ENCODE measurements at places on chromosomes 12 and 14.

DNA sequence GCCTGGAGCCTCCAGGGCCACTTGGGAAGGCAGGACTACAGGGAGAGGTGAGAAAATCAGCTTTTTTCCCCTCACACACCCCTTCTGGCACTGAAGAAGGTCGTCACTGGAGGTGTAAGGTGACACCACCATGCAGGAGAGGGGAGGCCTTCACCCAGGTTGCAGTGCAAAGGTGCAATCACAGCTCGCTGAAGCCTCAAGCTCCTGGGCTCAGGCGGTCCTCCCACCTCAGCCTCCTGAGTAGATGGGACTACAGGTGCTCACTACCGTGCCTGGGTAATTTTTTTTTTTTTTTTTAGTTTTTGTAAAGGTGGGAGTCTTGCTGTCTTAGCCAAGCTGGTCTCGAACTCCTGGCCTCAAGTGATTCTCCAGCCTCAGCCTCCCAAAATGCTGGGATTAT, 93.6 kb downstream of the TNFAIP2 start:
- DNase-seq = no peak

GRCh38 chr12:116528065-116528464, 31.1 kb upstream of the MAP1LC3B2 start:
- DNase-seq = no peak

DNA sequence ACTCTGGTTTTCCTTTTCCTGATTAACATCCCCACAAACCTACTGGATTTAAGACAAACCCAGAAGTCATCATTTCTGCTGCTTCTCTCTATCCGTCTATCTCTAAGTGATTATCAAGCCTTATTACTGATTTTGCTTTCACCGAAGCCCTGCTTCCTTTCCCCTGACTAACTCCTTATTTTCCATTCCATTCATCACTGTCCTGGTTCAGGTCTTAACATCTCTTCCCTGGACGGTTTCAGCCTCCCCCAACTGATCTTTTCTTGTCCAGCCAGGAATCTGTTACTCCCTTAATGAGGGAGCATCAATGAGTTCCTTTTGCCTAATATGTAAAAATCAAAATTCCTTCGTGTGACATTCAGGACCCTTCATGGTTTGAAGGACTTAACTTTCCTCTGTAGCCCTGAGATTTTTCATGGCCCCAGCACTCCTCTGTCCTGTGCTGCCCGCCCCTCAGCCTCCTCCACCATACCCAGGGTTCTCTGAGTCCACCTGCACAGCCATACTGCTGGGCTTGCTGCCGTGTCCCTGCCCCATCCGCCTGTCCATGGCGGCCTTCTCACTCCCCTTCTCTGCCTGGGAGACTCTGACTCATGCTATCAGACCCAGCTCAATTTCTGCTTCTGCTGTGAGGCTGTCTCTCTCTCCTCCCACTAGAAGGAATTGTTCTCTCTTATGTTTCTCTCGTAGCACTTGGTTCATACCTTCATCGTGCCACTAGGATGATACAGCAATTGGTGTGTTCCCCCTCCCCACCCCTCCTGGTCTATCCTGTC, 167.8 kb upstream of the HIF1A start:
- DNase-seq = no peak

DNA sequence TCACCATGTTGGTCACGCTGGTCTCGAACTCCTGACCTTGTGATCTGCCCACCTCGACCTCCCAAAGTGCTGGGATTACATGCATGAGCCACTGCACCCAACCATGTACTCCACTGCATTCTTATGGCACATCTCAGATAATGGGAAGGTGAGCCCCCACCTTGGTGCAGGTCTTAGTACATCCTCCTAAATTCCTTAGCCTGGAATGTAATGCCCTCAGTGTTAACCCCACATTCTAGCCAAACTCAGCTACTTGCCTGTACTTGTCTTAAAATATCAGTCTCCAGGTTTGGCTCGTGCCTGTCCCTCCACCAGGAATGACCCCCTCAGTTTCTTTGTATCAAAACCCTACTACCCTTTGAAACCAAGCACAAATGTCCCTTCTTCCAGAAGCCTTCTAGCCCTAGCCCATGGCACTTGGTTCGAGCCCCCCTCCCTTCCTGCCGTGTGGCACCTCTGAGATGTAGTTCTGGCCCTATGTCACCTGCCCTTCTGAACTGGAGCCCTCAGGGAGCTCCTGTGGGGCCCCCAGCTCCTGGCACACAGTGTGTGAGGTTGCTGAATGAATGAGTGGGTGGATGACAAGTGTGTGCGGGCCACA, 8.4 kb downstream of the KCNH3 start:
- no peak for DNase-seq

DNA sequence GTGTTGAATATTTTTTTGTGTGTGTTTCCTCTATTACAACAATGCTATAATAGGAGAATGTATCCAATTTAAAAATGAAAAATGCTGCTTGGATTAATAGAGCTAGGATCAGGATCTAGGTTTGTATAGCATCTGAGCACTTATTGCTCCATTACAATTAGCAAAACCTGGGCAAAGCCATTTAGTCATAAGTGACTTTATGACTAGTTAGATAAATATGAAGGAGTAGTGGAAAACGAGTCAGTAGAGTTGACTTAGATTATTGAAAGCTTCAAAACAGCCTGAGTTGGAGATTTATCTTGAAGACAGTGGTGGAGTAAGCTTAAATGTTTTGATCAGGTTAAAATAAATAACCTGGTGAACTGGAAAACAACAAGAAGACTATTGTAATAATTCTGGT, 2.8 kb downstream of the MED21 start:
- DNase-seq = no peak

GRCh38 chr14:68676511-68676943, 116.3 kb downstream of the ZFP36L1 start:
- no peak for DNase-seq

DNA sequence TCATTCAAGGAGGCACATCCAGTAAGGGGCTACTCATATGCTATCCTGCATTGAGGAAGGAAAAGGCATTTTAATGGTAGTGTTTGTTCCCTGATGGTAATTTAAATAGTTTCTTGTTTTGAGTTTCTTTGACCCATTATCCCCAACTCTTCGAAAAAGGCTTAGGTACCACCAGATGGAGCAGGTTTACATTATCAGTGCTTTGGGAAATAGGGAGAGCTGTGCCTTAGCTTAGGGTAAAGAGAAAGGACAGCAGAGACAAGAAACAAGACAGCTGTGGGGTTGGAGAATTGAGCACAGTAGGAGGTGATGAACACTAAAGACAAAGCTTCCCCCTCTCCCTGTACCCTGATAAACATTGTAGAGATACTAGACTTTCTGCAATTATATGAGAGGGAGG, 29.1 kb upstream of the HELB start:
- no peak for DNase-seq

DNA sequence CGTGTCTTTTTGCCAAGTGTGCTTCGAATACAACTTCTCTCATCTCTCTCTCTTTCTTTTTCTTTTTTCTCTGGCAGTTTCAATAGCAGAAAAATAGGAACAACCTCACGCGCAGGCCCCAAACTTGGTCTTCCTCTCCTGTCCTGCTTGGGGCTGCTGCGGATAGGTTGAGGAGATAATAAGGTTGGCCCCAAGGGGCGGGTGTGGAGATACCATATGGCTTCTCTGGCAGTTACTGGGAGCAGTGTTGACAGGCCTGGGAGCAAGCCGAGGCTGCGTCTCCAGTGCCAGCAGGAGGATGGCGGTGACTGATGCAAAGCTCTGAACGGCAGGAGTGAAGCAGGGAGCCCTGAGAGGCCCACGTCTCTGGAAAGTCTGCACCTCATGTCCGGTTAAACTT, 89.5 kb upstream of the MANSC4 start:
- no peak for DNase-seq

- DNase-seq = no peak
Observed at GRCh38 chr14:95877633-95878032, 1.0 kb downstream of the TUNAR start.

- DNase-seq = no peak
Observed at GRCh38 chr12:4193821-4194220, 79.7 kb upstream of the CCND2 start.

GRCh38 chr12:109494348-109494881, 17.0 kb downstream of the UBE3B start:
- no peak for DNase-seq

GRCh38 chr14:22892488-22892887, 9.5 kb downstream of the REM2 start:
- DNase-seq = no peak

DNA sequence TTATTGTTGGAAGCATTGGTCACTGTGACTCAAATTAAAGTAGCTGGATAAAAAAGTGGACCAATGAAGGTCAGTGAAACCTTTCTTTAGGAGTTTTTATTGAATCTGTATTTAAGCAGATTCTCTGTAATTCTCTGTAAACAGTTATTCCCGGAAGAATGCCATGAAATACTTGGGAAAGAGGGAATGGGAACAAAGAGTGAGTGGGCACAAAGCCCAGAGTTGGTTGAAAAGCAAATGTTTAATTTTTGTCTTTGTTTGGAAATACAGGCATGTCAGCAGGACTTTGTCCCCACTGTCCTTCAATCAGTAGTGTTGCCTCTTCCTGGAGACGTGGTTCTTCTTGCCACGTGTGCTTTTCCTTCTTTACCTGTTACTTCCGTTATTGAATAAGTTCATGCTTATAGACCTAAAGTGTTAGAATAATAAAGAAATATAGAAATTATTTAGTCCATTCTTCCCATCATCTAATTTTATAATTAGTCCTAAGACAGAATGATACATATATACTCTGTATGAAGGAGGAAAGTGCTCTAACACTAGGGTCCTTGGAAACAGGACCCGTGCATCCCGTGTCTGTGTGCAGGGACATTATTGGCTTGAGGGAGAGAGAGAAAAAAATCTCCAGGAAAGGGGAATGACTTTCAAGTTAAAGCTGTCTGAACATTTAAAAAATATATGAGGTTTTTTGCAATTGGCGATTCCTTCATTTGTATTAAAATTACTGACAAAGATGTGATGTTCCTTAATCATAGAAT, 2.0 kb upstream of the ANG start:
- DNase-seq = no peak

GRCh38 chr12:117907108-117907689, 61.6 kb downstream of the KSR2 start:
- DNase-seq = no peak

GRCh38 chr12:2509137-2509536, 285.6 kb upstream of the FKBP4 start:
- no peak for DNase-seq

DNA sequence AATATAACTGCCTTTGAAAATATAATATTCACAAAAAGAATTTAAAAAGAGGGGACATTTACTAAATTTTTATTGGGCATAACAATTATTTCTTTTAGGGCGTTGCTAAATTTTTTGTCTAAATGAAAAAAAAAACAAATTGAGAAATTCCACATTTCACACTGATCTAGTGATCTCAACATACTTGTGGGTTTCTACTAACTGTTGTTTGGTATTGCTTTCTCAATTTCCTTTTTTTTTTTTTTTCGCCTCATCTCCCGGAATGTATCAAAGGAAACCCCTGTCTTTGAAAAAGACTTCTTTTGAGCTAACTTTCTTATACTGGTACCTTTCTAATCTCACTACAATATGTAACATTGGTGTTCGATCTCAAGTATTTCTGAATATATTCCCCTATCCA, at the start of gene CLEC4D:
TSS of gene CLEC4D (plus strand) at position 248 of the 400 bp plus-strand sequence. CDS start 230 bp downstream, outside the sequence.
- DNase-seq = no peak

DNA sequence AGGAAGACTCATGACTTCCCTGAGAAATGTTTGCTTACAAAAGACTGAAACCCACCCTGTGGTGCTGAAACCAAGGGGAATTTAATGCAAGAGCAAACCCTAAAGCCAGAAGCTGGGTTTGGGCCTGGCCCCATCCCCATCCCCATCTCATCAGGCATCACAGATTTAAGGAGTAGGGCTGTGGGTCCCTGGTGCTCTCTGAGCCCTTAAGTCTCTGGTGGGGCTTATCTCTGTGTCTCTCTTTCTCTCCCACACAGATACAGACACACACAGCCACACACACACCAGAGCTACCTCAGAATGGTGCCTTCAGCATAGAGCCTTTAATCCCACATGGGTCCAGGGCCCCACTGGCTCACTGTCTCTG, 237.1 kb downstream of the SLC41A2 start:
- DNase-seq = no peak

DNA sequence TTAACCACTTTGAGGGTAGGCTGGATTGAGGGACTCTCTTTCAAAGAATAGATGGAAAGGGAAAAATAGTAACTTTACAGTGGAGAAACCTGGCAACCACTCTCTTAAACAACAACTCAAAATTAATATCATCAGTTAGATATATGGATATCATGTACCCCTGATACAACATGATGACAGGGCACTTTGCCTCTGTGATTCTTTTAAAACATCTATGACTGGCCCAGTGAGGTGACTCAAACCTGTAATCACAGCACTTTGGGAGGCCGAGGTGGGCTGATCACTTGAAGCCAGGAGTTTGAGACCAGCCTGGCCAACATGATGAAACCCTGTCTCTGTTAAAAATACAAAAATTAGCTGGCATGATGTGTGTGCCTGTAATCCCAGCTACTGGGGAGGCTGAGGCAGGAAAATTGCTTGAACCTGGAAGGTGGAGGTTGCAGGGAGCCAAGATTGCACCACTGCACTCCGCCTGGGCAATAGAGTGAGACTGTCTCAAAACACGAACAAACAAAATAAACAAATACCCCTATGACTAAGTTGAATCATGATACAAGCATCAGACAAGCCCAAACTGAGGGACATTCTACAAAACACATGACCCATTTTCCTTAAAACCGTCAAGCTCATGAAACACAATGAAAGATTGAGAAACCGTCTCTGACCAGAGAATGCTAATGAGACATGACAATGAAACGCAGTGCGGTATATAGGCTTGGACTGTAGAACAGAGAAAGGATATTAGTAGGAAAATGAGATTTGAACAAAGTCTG, 26.4 kb upstream of the SLC7A8 start:
- DNase-seq = no peak

DNA sequence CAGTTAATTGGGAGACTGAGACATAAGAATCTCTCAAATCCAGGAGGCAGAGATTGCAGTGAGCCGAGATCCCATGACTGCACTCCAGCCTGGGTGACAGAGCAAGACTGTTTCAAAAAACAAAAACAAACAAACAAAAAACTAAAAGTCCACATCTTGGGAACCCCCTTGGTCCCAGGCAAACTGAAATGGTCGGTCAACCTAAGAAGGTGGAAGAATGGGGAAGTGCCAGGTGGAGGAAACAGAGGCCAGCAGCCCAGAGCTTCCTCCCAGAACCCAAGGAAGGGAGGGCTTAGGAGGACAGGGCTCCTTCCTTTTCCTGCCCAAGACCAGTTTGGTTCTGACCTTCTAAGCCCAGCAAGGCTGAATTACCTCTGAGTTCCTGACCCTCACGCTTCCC, 121.0 kb upstream of the FUT8 start:
- DNase-seq = no peak

DNA sequence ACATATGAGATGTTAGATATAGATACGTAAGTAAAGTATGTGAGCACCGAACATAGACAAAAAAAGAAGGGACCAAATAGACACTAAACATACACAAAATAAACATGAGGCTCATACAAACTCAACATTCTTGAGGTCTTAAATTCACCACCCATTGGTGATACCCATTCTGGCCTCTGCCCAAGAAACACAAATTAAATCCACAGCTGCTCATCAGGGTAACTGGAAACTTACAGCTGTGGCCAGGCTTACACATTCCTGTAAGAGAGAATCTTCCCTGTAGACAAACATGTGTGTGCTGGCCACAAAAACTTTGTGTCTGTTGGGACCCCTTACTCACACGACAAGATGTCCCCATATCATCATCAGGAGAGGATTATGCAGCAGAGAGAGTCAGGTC, 22.4 kb downstream of the MAGOHB start:
- DNase-seq = no peak

GRCh38 chr12:22410486-22410885, 76.0 kb upstream of the ST8SIA1 start:
- DNase-seq = no peak
